ENCODE measurements at places on chromosomes 4 and X.

- no peak for DNase-seq
Observed at GRCh38 chrX:37817176-37817575, 30.2 kb downstream of the DYNLT3 start.

DNA sequence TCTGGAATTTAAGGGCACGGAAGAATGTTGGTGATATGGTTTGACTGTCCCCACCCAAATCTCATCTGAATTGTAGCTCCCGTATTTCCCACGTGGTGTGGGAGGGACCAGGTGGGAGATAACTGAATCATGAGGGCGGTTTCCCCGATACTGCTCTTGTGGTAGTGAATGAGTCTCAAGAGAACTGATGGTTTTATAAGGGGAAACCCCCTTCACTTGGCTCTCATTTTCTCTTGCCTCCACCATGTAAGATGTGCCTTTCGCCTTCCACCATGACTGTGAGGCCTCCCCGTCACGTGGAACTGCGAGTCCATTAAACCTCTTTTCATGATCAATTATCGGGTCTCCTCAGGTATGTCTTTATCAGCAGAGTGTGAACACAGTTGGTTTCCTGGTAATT is 25.6 kb upstream of the DHRSX start:
- no peak for DNase-seq

DNA sequence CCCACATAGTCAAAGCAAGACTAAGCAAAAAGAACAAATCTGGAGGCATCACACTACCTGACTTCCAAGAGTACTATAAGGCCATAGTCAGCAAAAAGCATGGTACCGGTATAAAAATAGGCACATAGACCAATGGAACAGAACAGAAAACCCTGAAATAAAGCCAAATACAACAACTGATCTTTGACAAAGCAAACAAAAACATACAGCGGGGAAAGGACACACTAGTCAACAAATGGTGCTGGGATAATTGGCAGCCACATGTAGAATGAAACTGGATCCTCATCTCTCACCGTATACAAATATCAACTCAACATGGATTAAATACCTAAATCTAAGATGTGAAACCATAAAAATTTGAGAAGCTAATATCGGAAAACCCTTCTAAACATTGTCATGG is 819.3 kb upstream of the FRG1 start:
- DNase-seq = no peak

GRCh38 chr4:132114885-132115284 is 1034.2 kb upstream of the PCDH10 start:
- no peak for DNase-seq

GRCh38 chr4:140363051-140363450 is 10.4 kb upstream of the SCOC start:
- no peak for DNase-seq

DNA sequence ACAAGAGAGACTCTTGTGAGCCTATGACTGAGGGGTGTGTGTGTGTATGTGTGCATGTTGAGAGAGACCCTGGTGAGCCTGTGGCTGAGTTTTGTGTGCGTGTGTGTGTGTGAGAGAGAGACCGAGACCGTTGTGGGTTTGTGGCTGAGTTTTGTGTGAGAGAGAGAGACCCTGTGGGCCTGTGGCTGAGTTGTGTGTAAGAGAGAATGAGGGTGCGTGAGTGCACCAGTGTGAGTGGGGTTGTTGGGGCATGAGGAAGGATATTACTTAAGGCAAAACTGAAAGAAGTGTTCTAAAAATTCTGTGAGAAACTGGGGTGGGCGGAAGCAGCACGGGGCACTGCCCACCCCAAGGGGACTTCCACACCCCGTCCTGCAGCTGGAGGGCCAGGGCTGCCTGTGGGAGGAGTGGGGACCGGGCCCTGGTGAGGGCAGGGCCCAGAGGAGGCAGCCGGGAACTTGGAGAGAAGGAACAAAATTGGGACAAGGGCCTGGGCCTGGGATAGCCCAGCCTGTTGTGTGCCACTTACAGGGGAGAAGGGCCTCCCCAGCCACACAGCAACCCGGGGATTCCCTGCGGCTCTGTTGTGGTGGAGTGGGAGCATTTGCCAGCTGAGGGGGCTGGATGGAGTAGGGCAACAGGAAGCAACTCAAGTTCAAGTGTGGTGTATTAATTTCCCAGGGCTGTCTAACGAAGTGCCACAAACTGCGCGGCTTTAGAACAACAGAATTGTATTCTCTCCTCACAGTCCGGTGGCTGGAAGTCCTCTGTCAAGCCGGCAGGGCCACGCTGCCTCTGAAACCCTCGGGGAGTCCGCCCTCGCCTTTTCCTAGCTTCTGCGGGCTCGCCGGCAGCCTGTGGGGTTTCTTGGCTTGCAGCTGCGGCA is 22.1 kb downstream of the TMEM131L start:
- DNase-seq = peak; percentile 51

GRCh38 chr4:76210452-76210851 is 3.2 kb downstream of the SCARB2 start:
- no peak for DNase-seq

DNA sequence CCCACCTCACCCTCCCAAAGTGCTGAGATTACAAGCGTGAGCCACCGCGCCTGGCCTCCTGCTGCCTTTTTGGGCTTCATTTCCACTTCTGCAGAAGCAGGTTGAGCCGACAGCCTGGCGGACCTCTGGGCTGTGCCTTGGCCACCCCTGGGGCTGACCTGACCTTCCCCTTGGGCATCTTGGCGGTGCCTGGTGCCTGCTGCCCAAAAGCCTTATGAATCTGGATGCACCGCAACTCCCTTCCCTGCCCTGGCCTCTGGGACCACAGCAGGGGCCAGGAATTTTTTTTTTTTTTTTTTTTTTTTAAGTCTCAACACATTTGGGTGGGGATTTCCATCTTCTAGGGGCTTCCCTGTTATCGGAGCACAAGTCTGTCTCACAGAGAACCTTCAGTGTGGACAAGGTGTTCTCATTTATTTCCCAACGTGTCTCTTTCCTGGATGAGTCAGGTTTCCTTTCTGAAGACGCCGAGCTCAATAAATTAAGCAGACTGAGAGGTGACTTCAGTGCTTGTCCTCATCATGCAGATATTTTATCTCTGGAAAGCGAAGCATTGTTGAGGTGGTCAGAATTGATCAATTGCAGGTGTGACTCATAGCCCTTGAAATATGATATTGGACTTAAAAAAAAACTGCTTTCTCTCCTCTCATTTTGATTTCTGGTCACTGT is 79.7 kb downstream of the SHROOM2 start:
- no peak for DNase-seq

DNA sequence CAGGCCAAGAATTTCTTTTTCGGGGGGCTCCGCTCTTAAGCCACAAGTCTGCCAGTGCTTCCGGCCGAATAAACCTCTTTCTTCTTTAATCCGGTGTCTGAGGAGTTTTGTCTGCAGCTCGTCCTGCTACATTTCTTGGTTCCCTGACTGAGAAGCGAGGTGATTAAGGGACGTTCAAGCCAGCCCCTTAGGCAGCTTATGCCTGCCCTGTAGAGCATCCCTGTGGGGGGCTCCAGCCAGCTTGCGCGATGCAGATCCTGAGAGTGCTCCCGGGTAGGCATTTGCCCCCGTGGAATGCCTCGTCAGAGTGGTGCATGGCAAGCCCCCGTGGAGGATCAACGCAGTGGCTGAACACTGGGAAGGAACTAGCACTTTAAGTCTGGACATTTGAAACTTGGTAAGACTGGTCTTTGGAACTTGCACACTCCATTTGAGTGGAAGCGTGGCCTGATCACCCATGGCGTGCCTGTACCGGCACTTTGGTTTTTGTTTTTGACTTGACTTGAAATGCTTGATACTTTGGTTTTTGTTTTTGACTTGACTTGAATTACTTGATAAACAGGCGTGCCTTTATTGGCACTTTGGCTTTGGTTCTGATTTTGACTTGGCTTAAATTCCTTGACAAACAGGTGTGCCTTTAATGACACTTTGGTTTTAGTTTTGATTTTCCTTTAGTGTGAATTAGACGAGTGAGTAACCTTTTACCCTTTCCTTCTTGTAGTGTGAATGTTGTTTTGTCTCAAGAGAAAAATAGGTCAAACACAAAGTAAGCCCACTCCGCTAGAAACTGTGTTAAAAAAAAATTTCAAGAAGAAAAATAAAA is 6.1 kb downstream of the ACOX3 start:
- DNase-seq = no peak

GRCh38 chr4:98626350-98626749 is 32.1 kb downstream of the TSPAN5 start:
- no peak for DNase-seq

GRCh38 chr4:172927096-172927814 is 241.4 kb upstream of the GALNT7 start:
- no peak for DNase-seq

- no peak for DNase-seq
Observed at GRCh38 chr4:169185133-169185956, 85.4 kb downstream of the SH3RF1 start.

GRCh38 chr4:82419451-82419850 is 10.8 kb downstream of the HNRNPDL start:
- DNase-seq = no peak

DNA sequence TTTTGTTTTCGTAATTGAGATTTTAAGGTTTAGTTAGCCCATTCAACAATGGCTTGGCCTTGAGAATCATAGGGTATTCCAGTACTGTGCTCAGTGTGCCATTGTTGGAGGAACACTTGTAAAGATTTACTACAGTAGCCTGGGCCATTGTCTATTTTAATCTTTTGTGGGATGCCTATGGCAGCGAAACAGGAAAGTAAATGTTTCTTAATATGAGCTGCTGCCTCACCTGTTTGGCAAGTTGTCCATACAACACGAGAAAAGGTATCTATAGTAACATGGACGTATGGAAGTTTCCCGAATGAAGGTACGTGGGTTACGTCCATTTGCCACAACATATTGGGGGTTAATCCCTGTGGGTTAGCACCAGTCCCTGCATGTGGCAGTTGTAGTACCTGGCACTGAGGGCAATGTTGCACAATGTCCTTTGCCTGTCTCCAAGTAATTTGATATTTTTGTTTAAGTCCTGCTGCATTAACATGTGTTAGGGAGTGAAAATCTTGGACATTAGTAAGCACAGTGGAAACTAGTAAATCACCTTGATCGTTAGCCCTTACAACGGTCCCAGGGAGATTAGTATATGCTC is 38.6 kb upstream of the AADAT start:
- no peak for DNase-seq

GRCh38 chr4:187085339-187085738 is 361.7 kb upstream of the FAT1 start:
- DNase-seq = no peak

GRCh38 chrX:69148946-69149345 is 16.3 kb downstream of the PJA1 start:
- no peak for DNase-seq

GRCh38 chr4:149426461-149426860 is 389.2 kb downstream of the IQCM start:
- DNase-seq = no peak

All from activated CD8-positive, alpha-beta memory T cell treated with anti-CD3 and anti-CD28 coated beads for 1 hour (primary cell).